ENCODE measurements at places on chromosomes 6 and 20. TPM values are rescaled to one million over a fixed set of nuclear protein-coding genes. Genes with fewer than 3 reads are reported as not detected.

- no peaks in the 10 kb centered on the region for H3K27me3 ChIP-seq
- H3K4me3 ChIP-seq: no peak overlapping the region
- H3K27ac ChIP-seq: no peak overlapping the region
- DNase-seq: no peak
Measured at GRCh38 chr6:142878407-142878806, 66.6 kb downstream of the HIVEP2 start.

- DNase-seq: no peak
- H3K27me3 ChIP-seq: no peaks in the 10 kb centered on the region
- H3K36me3 ChIP-seq: no peaks in the 10 kb centered on the region
- H3K4me3 ChIP-seq: no peak overlapping the region
- peaks cover 53% of the 10 kb centered on the region for H3K4me1 ChIP-seq
Measured at GRCh38 chr6:137744877-137745276, 122.2 kb upstream of the TNFAIP3 start.

DNA sequence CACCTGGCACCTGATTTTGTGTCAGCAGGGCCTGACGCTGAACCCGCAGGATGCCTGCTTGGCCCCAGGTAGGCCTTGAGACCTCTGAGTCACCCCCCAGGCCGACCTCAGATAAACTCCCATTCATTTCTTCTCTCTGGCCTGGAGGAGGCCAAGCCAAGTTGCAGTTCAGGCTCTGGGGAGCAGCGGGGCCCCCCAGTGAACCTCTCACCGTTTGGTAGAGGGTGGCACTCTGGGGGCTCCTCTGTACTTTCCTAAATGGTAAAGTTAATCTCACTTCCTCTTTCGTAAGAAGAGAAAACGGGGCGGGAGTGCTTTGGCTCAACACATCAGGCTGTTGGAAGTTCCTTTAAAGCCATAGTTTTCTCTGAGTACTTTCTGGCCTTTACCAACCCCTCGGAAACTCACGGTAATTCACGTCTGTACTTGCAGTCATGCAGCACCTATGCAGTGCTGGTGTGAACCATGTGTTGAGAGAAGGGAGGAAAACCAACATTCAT, 2.8 kb downstream of the SIRPA start:
- H3K27ac ChIP-seq: no peak overlapping the region
- no peak for DNase-seq
- H3K27me3 ChIP-seq: peaks cover 20% of the 10 kb centered on the region
- peaks cover 46% of the 10 kb centered on the region for H3K4me1 ChIP-seq
- H3K36me3 ChIP-seq: no peaks in the 10 kb centered on the region
- H3K4me3 ChIP-seq: no peak overlapping the region

Gene BPIFB2
- 54.5 TPM for total RNA-seq

DNA sequence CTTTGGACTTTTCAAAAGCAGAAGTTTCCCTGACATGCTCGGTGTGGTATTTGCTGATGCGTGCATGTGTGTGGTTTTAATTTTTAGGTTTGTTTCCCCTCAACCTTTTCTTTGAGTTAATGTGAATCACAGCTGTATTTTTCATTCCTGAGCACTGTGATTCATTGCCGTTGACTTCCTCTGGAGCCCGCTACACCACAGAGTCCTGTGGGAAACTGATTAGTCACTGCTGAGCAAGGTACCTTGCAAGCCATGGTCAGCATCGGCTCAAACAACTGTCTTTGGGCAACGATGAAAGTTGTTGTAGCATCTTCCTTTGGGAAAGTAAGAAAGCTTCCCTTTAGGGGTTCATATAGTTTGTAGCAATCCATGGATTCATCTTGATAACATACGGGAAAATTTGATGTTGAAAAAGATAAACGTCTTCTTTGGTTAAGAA, 57.5 kb downstream of the RIN2 start:
- H3K27me3 ChIP-seq: no peaks in the 10 kb centered on the region
- no peaks in the 10 kb centered on the region for H3K36me3 ChIP-seq
- DNase-seq: peak; percentile 70
- H3K4me3 ChIP-seq: no peak overlapping the region
- H3K4me1 ChIP-seq: peaks cover 30% of the 10 kb centered on the region

GRCh38 chr6:159212525-159213280, 43.5 kb downstream of the FNDC1 start:
- H3K36me3 ChIP-seq: no peaks in the 10 kb centered on the region
- H3K4me1 ChIP-seq: no peaks in the 10 kb centered on the region
- no peak overlapping the region for H3K4me3 ChIP-seq
- DNase-seq: no peak
- H3K27me3 ChIP-seq: peaks cover 67% of the 10 kb centered on the region

DNA sequence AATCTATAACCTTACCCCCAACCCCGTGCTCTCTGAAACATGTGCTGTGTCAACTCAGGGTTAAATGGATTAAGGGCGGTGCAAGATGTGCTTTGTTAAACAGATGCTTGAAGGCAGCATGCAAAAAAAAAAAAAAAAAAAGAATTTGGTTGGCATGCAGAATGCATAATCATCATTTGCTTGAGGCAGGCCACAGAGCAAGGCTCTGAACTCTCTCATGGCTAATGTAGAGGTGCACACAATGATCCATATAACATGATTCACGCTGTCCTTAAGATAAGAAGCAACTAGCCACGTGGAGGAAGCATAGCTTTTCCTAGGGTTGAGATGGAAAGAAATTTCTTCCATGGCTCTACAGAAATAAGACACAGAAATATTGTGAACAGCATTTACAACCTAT, 27.6 kb upstream of the RPN2 start:
- no peak overlapping the region for H3K4me3 ChIP-seq
- no peaks in the 10 kb centered on the region for H3K36me3 ChIP-seq
- H3K4me1 ChIP-seq: peaks cover 33% of the 10 kb centered on the region
- H3K27ac ChIP-seq: no peak overlapping the region
- DNase-seq: no peak

Gene C20orf202
- 0.20 TPM for total RNA-seq

- H3K27me3 ChIP-seq: no peaks in the 10 kb centered on the region
- no peak for DNase-seq
- no peak overlapping the region for H3K27ac ChIP-seq
- H3K4me1 ChIP-seq: no peaks in the 10 kb centered on the region
- no peaks in the 10 kb centered on the region for H3K36me3 ChIP-seq
- no peak overlapping the region for H3K4me3 ChIP-seq
Measured at GRCh38 chr6:71577766-71578165, 289.2 kb downstream of the OGFRL1 start.

Gene ITCH
- total RNA-seq: 112 TPM

Gene CST5
- total RNA-seq: not detected

DNA sequence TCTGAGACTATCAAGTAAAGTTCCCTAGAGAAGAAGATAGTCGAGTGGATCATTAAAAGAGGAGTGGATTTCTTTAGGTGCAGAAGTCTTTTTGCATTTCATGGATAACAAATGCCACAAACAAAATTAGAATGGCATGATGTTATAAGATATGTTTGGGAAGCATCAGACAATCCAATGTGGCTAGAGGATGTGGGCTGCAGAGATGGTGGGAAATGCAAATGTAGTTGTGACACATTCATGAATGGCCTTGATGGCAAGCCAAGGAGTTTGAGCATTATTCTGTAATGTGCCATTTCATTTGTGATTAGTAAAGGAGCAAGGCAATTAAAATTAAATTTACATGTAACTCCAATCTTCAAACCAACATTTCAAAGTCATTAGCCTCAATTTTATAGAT, 211.9 kb downstream of the CENPW start:
- H3K27me3 ChIP-seq: no peaks in the 10 kb centered on the region
- no peaks in the 10 kb centered on the region for H3K36me3 ChIP-seq
- DNase-seq: no peak
- H3K4me1 ChIP-seq: no peaks in the 10 kb centered on the region

DNA sequence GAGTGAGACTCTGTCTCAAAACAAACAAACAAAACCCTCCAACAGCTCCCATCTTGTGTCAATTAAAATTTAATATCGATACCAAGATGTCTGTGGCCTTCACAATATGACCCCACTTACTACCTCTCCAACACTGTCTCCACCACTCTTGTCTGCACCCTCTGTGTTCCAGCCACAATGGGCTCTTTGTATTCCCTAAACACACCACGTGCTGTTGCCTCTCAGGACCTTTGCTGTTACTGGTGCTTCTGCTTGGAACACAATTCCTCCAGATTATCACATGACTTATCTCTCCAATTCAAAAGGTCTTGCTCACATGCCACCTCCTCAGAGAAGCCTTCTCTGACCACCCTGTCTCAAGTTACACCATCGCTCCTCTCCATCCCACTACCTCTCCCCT, 6.0 kb upstream of the HCK start:
- H3K27me3 ChIP-seq: peaks cover 29% of the 10 kb centered on the region
- no peak overlapping the region for H3K27ac ChIP-seq
- H3K36me3 ChIP-seq: no peaks in the 10 kb centered on the region
- H3K4me3 ChIP-seq: no peak overlapping the region
- peak; percentile 43 for DNase-seq

- no peak overlapping the region for H3K4me3 ChIP-seq
- H3K27me3 ChIP-seq: no peaks in the 10 kb centered on the region
- no peak for DNase-seq
- no peak overlapping the region for H3K27ac ChIP-seq
- H3K36me3 ChIP-seq: no peaks in the 10 kb centered on the region
Measured at GRCh38 chr6:112429226-112429625, 82.1 kb downstream of the RFPL4B start.

Gene SIRPG
- not detected for total RNA-seq

GRCh38 chr6:40922281-40922680, 116.7 kb downstream of the UNC5CL start:
- H3K27ac ChIP-seq: no peak overlapping the region
- H3K27me3 ChIP-seq: peaks cover 2% of the 10 kb centered on the region
- no peaks in the 10 kb centered on the region for H3K4me1 ChIP-seq
- no peak for DNase-seq

- no peaks in the 10 kb centered on the region for H3K27me3 ChIP-seq
- H3K4me3 ChIP-seq: peak overlapping the region; percentile 99
- no peaks in the 10 kb centered on the region for H3K36me3 ChIP-seq
- peak overlapping the region; percentile 93 for H3K27ac ChIP-seq
- peak; percentile 100 for DNase-seq
Measured at GRCh38 chr6:26123947-26124780, 36.9 kb downstream of the HFE start.

Gene SLPI
- total RNA-seq: not detected

DNA sequence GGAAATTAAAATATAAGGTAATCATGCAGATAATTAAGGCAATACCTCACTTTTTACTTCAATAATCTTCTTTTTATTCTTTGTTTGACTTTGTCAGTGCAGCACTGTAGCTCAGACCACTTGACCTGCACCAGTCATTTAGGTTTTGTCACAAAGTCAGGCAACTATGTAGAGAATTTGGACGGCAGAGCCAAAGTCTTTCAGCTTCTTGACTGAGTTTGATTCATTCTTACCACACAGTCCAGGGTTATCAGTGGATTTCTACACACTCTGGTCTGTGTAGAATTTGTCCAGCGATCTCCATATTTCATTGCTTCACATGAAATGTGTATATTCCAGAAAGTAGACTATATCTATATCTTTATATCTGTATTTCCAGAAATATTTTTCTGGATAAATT, 107.3 kb downstream of the TFAP2B start:
- no peak for DNase-seq
- no peaks in the 10 kb centered on the region for H3K27me3 ChIP-seq
- H3K27ac ChIP-seq: no peak overlapping the region
- no peaks in the 10 kb centered on the region for H3K36me3 ChIP-seq
- H3K4me1 ChIP-seq: no peaks in the 10 kb centered on the region

- peak; percentile 44 for DNase-seq
- H3K4me3 ChIP-seq: peak overlapping the region; percentile 94
- peak overlapping the region; percentile 96 for H3K27ac ChIP-seq
- H3K4me1 ChIP-seq: peaks cover 25% of the 10 kb centered on the region
Measured at GRCh38 chr6:28336284-28337120, 554 bp upstream of the ZSCAN31 start.

Gene FAM217A
- not detected for total RNA-seq

Gene PBOV1
- not detected for total RNA-seq

GRCh38 chr6:121639021-121639420, 203.6 kb downstream of the GJA1 start:
- H3K36me3 ChIP-seq: no peaks in the 10 kb centered on the region
- DNase-seq: no peak
- no peaks in the 10 kb centered on the region for H3K4me1 ChIP-seq
- H3K27ac ChIP-seq: no peak overlapping the region
- H3K4me3 ChIP-seq: no peak overlapping the region
- H3K27me3 ChIP-seq: no peaks in the 10 kb centered on the region

- no peaks in the 10 kb centered on the region for H3K4me1 ChIP-seq
- H3K36me3 ChIP-seq: no peaks in the 10 kb centered on the region
Measured at GRCh38 chr6:119594907-119595306, 245.3 kb upstream of the MAN1A1 start.
